ENCODE measurements at places on chromosomes 5 and 9. TPM values are rescaled to one million over a fixed set of nuclear protein-coding genes. Genes with fewer than 3 reads are reported as not detected.

The GDNF gene
- total RNA-seq, result not detected

The C1QTNF3 gene
- 0.79 TPM for total RNA-seq

The LRRTM2 gene
- 0.13 TPM for total RNA-seq

The IRX2 gene
- total RNA-seq, result 0.62 TPM

The WNT8A gene
- not detected for total RNA-seq

The PCDHB13 gene
- 1.1 TPM for total RNA-seq

The FNIP1 gene
- 51.5 TPM for total RNA-seq
